ENCODE measurements at places on chromosomes 4 and X.

DNA sequence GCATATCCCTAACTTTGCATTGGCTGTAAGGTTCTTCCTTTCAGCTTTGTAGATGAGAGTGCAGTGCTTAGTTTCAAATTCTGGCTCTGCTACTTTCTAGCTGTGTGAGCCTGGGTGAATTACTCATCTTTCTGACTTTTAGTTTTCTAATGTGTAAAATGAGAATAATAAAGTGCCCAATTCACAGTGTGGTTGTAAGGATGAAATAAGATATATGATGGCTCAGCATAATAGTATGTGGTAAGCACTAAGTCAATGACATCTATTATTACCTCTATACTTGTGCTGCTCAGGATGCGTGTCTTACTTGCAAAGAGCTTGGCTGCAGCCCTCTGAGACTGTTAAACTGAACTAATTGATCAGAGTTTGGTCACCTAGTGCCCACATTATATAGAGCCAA is 30.6 kb upstream of the ETNPPL start:
- DNase-seq, result peak; percentile 35

DNA sequence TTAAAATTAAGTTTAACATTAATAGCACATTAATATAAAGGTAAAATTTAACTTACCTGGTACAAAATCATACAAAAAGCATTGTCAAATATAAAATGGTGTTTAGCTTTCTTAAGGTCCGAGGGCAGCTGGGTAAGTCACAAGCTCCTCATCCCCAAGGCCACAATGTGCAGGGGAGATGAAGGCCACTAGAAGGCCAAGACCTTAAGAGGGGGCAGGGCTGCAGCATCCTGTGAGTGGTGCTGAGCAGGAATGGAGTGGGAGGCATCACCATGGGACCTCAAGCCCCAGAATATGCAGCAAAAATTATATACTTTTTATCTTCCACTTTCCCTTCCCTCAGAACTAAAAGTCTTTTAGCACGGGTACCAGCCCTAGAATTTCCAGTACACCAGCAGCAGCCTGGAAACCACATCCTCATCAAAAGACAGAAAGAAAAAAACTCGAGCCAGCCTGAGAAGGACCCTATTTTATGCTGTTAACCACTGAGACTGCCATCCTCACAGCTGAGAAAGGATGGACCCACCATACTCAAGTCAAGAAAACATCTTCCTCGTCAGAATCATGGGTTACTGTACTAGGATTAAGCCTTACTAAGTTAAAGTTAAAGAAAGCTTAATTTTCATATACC is 13.0 kb upstream of the RHOXF2 start:
- DNase-seq, result no peak

DNA sequence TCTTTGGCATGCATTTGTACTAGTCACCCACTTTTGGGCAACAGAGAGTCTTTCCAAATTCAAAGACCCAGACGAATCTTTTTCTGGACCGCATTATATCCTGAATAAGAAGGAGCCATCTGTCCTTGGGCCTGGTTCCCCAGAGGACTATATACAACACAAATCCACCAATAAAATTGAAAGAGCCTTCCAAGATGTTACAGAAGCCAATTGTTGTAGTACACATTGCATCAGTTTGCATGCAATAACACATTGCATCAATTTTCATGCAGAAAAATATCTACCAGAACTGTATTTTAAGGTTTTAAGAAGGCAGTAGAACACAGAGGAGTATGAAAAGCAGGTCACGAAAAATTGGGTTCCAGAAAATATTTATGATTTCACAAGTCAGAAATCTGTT is 203.2 kb downstream of the HTR2C start:
- no peak for DNase-seq

GRCh38 chr4:65416891-65417290 is 253.4 kb downstream of the EPHA5 start:
- peak; percentile 42 for DNase-seq

DNA sequence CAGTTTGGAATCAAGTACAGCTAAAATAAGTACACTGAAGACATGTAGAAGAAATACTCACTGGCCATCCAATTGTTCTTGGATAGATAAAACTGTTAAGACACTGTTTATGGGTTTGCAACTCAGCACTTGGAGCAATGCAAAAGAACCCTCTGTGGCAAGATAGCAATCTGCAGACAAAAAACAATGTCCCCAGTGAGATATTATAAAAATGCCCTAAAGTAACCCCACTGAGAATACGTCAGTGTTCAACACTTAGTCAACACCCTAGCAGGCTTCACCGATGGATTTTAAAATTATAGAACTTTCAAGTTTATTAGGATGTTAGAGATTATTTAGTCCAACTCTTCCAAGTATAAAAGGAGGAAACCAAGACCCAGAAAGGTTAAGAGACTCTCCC is 47.5 kb upstream of the NDP start:
- no peak for DNase-seq

GRCh38 chrX:57952320-57952678 is 42.0 kb upstream of the ZXDA start:
- DNase-seq, result no peak

- peak; percentile 48 for DNase-seq
Observed at GRCh38 chrX:20217271-20217670, 49.4 kb downstream of the RPS6KA3 start.

GRCh38 chr4:146113171-146113570 is 62.3 kb upstream of the LSM6 start:
- DNase-seq, result no peak

DNA sequence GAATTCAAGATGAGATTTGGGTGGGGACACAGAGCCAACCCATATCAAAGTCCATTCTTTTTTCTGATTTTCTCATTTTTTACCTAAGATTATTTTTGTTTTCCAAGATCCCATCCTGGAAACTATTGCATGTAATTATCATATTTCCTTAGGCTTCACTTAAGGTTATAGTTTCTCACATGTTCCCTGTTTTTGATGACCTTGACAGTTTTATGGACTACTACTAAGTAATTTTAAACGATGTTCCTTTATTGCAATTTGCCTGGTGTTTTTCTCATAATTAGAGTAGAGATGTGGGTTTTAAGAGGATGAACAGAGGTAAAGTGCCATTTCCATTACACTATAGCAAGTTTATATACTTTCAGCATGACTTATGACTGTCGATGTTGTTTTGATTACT is 795.1 kb downstream of the FAT4 start:
- no peak for DNase-seq

DNA sequence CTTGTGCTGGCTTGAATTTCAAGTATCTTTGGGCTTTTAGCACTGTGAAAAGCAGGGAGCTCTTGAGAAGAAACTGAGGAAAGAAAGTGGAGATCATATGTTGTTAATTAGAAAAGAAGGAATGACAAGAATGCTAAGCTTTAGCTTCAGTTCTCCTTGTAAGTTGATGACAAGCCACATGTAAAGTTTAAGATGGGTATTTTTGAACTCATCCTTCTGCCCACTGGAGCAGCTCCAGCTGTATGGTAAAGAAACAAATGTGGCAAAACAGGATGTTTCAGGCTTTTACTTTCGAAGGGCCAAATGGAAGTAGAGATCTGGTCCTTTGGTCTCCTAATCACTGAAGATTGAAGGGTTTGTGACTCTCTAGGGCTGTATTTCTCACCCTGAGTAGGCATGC is 137.8 kb downstream of the GUCY2F start:
- no peak for DNase-seq

- DNase-seq, result no peak
Observed at GRCh38 chr4:183192571-183192970, 93.5 kb downstream of the WWC2 start.

- no peak for DNase-seq
Observed at GRCh38 chrX:109487640-109488039, 5.8 kb upstream of the GUCY2F start.

GRCh38 chr4:4401036-4401435 is 14.1 kb downstream of the NSG1 start:
- DNase-seq, result no peak

DNA sequence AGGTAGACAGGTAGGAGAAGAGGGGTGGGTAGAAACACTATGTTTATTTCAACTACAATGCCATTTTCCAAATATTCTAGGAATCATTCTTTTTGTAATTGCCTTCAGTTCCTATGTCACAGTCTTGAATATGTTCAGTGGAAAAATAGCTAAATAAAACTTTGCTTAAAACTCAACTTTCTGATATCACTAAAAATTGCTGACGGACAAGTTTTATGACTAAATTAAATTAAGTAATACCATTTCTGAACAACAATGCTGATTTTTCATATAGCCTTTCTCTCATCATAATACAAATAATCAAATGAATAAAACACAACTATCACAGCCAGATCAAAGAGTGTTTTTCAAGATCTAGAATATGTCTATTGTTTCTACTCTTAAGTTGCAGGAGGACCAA is 53.1 kb downstream of the TEC start:
- no peak for DNase-seq

DNA sequence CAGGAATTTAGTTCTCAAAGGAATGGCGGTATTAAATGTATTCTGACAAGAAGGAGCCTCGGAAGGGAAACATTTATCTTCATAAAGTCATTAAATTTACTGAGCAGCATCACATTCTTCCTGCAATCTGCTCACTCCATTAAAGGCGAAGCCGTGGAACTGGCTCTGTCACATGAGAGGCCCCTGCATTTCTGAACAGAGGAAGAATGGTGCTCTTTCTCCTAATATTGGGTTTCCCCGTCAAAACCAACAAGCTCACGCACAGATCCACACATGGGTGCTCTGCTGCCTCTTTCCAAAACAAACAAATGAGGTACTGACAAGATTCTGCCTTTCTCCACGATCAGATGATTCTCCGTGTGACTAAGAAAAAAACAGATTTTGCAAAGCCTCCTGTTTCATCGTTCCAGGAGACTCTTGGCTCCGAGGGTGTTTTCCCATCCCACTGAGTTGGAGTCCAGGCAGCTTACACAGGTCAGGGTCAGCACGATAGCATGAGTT is 191.2 kb downstream of the IDS start:
- DNase-seq, result peak; percentile 20

DNA sequence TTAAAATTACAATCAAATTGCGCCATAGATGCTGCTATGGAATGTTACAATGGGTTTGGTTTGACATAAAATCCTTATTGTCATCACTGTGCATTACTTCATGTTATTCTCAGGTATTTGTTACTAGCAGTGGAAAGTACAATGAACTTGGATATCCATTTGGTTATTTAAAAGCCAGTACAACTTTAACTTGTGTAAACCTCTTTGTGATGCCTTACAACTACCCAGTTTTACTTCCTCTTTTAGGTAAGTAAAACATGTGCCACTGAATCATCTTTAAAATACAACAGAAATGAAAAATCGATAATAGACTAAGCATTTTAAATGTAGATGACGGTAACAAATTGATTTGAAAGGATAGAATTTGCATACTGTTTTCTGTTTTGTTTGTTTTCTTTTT is 35.6 kb downstream of the INTS6L start:
- DNase-seq, result no peak

- no peak for DNase-seq
Observed at GRCh38 chr4:72311291-72311690, 257.7 kb downstream of the ADAMTS3 start.

- DNase-seq, result no peak
Observed at GRCh38 chrX:150146271-150146896, 208.1 kb upstream of the EOLA2 start.

- no peak for DNase-seq
Observed at GRCh38 chr4:8403976-8404375, 36.5 kb downstream of the ACOX3 start.

- peak; percentile 12 for DNase-seq
Observed at GRCh38 chr4:41319553-41319952, 62.8 kb downstream of the UCHL1 start.

DNA sequence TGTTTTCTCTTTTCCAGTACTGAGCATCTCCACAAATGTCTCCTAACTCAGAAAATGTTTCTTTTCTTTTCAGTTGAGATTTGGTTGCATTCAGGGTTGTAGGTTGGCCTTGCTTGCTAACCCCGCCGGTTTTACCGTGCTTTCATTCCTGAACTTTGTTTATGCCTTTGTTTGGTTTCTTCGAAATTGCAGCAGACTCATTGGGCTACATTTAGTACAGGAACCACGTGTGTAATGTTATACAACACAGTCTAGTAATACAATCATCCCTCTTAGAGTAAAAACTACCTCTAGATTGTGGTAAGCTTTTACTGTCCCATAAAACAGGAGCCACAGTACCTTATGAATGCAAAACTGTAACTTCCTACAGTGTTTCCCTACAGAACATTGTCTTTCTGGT is 57.9 kb downstream of the CCKAR start:
- DNase-seq, result no peak

DNA sequence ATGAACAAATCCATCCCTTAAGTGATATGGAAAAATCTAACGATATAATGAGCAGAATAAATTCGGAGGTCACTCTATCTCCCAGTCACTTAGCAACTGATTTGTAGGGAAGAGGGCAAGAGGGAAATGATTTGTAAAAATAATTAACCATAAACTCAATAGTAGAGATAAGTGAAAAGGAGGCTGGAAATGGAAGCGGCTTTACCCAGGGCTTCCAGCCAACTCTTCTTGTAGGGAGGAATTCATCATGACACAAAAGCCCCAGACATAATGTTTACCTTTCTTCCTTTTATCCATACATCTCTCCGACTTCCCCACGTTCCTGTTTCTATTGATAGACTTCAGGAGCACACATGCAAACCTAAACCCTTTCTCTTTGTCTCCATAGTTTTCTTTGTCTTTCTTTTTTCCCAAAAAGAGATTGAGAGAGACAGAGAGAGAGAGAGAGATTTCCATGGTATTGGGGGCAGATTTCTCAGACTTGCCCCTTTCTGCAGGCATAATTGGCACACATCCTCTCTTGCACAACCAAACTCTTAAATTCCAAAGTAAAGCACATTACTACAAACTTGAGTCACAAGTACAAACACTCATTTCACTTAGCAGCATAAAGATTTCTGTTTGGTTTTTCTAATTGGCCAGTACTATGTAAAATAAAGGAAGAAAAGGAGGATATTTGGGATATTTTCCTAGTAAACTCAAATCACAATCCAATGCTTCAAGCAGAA is 140.9 kb downstream of the MAPK10 start:
- peak; percentile 69 for DNase-seq

- no peak for DNase-seq
Observed at GRCh38 chr4:100288161-100288560, 97.9 kb upstream of the DDIT4L start.

DNA sequence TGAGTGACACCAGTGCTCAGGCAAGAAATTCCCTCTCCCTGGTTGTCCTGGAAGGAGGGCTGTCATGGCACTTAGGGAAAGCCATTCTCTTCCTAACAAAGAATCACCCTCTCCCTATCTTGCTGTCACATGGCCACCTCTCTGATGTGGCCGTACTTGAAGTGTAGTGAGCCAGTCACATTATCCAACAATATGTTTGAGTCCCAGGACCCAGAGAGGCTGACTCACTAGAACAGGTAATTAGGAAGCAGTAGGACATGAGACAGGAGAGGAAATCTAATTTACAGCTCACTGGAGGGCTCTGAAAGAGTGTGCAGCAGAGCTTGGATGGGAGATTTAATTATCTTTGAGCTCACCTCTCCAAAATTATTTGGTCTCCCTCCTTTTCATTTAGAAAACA is 299.1 kb downstream of the ARHGAP24 start:
- no peak for DNase-seq

DNA sequence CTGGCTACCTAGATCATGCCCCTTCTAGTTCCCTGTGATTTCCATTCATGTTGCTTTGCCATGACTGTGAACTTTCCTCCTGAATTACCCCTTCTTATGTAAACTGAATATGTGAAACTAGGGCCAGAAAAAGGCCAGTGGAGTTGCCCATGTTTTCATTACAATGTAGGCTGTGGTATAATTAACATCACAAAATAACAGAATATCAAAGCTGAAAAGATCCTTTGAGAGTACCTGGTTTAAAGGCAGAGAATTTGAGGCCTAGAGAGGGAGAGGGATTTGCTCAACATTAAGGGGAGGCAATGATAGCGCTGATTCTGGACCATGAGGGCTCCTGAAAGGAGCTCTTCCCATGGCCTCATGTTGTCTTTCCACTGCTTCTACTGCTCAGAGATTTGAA is 392.2 kb downstream of the OPHN1 start:
- no peak for DNase-seq

All from astrocyte (in vitro differentiated cells and primary cell).